Type B pancreatic cell (in vitro differentiated cells): ENCODE measurements at places on chromosomes 7 and 10. TPM values are rescaled to one million over a fixed set of nuclear protein-coding genes. Genes with fewer than 3 reads are reported as not detected.

DNA sequence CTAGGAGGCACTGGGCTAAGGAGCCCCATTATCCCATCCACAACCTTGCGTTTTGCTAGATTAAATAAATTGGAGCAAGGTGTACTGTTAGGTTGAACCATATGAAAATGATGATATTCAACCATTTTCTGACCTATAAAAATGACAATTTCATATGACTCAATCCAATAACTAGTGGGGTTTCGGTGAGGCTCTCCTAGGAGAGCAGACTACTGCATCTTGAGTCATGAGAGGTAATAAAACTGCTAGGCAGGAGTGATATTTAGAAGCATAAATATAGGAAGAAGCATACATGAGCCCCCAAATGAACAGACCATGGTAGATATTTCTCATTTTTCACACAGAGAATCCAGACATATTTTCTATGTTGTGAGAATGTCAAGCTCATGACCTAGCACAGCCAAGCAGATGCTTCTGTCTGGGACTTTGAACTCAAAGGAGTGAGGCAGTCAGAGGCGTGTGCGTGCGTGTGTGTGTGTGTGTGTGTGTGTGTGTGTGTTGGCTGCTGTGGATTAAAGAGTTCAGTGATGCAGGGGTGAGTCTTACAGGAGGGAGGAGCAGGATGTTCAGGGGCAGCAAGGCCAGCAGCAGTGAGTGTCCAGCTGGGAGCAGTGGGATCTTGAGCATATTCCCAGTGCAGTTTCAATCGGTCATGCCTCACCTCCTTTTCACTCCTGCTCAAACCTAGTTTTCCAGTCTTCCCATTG lies 17.8 kb upstream of the WDR11 start:
- no peak for DNase-seq

GRCh38 chr7:134514663-134515062 lies 12.7 kb upstream of the AKR1B10 start:
- no peak for DNase-seq

DNA sequence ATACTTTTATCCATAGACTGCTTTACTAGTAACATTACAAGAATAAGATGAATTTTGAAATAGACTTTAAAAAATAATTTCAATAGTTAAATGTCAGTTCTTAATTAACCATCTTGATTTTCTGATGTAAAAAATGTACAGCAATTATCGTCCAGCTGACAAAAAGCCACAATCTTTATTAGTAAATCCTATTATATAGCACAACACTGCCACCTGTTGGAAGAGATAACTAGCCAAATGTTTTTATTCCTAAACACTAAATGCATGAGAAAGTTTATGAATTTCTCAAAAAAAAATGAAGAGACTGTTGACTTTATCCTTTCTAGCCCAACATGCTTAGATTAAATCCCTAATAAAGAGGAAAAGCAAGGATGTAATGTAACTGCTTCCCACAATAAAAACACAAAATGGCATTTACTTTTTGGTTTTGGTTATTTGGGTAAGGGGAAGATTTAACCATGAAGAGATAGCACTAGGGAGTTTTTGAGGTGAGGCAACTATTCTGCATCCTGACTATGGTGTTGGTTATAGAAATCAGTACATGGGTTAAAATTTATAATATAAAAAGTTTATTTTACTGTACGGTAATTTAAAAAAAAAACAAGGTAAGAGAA lies 8.0 kb downstream of the COA1 start:
- no peak for DNase-seq

- DNase-seq = no peak
Measured at GRCh38 chr10:4758256-4758655, 67.8 kb upstream of the AKR1E2 start.

DNA sequence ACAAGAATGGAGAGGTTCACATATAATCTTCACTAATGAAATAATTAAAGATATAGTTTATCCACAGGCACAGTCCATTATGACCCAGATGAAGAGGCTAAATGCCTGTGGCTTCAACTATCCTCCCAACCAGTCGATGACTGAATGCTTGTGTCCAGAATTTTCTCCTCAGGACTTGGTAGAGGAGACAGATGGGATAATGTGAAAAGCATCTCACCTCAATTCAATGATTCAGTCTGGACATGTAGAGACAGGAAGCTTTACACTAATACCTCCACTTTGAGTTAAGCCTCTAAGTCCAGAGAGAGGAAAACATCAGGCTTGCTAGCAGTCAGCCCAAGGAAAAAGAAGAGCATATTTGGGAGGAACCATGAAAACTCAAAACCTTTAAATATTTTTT lies 59.1 kb upstream of the COL1A2 start:
- DNase-seq = no peak

- DNase-seq = no peak
Measured at GRCh38 chr7:34807548-34808340, 149.7 kb downstream of the NPSR1 start.

Gene CDHR1
- 0.41 and 0.93 TPM in 2 replicates for total RNA-seq
